ENCODE measurements at places on chromosomes 5 and 9.

GRCh38 chr5:82798676-82799075 is 278.5 kb downstream of the TMEM167A start:
- no peak for DNase-seq

DNA sequence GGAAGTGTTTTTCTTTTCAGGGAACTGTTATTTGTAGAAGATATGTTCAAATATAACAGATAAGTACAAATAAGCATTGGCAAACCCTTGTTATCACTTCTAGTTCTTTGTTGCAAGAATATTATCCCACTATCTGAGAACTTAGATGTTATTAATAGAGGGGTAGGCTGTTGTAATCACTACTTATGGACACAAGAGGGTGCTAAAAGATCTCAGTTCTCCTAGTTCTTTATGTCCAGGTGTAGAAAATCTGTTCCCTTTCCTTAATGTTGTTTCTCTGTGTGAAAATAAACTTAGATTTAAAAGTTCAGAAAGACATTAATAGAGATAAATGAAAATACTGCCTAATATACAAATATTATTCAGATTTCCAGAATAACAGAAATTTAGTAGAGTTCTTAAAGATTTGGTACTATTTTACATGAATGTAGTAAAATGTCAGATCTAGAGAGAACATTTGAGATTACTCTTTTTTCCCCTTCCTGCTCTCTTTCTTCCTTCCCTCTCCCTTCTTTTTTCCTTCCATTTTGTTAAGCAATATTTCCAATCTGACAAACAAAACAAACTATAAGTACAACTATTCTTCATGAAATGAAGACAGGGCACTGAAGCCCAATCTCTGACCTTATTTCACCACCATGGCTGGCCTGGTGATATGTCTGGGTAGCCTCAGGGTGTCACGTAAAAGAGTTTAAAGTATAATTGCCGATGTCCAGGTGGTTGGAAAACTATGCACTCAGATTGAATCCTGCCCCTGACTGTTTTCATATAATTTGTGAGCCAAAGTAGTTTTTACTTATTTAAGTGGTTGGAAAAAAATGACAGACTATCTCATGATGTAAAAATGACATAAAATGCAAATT is 43.6 kb upstream of the C5orf46 start:
- DNase-seq, result peak; percentile 52

GRCh38 chr5:176534640-176535039 is 2.6 kb downstream of the RNF44 start:
- DNase-seq, result peak; percentile 30

- no peak for DNase-seq
These were observed 171.1 kb downstream of the ARHGEF28 start for GRCh38 chr5:73797132-73797510.

DNA sequence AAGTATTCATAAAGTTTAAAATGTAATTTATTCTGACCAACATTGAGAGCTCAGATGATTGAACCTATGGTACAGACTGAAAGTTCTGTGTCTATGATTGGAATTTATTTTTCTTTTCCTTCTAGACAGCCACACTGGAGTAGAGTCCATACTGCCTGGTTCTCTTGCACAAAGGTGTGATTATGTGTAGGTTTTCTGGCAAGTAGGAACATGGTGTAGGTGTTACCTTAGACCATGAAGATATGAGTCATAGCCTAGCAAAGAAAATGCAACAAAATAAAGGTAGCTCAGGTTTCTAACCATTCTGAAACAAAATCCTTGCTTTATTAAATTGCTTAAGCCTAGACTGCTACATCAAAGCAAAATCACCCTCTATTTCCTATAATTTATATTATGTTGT is 143.4 kb downstream of the CDH12 start:
- no peak for DNase-seq

DNA sequence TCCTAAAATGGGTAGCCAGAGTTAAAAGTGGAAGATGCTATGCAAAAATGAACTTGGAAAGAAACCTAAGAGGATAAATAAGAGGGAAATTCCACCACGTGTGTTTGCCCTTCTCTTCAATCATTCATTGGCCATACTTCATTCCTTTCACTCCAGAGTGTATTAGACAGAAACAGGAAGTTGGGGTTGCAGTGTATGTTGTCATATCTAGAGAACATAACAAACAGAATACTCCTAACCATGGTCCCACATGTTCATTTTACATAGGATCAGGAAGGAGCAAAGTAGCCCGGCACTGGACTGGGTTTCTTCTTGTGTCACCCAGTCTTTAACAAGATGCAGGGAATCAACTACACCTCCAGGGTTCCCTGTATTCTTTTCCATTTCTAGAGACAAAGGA is 7.6 kb upstream of the GPBP1 start:
- DNase-seq, result no peak

DNA sequence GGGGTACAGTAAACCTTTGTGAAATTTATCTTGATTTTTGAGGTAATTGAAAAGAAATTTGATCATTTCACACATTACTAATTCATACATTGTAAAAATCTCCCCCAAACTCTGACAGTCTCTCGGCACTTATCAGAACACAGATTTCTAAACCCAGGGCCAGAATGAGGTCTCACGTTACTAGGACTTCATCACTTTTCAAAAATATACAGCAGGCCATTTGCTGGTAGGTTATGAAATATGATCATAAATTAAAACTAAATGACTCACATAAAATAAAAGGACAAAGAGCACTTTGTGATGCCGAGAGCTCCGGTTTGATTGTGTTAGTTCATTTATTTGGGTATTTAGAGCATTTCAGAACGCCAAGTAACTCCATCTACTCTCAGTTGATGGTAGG is 17.0 kb downstream of the MSX2 start:
- DNase-seq, result no peak

DNA sequence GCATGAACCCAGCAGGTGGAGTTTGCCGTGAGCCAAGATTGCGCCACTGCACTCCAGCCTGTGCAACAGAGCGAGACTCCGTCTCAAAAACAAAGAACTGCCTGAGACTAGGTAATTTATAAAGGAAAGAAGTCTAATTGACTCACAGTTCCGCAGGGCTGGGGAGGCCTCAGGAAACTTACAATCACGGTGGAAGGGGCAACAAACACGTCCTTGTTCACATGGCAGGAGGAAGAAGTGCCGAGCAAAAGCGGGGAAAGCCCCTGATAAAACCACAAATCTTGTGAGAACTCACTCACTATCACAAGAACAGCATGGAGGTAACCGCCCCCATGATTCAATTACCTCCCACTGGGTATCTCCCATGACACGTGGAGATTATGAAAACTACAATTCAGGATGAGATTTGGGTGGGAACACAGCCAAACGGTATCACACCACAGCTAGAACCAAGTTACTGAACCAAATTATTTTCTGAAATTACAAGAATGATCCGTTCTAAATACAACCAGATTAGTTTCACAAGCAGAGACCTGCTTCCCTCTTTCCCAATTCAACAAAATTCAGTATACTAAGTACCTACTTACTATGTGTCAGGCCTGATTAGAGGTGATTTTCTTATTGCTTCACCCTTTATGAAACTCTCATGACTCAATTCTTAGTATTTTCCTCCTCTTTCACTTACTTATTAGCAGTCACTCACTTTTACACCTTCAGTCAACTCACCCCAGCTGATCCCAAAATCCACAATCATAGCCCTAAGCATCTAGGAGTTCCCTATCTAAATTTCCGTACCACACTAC is 8.4 kb downstream of the UBTD2 start:
- no peak for DNase-seq

Data from cerebellar cortex (tissue), 1 donor.